ENCODE measurements at places on chromosomes 3 and 15.

- DNase-seq: no peak
Measured at GRCh38 chr3:176968631-176969030, 228.7 kb downstream of the TBL1XR1 start.

- no peak for DNase-seq
Measured at GRCh38 chr3:187719628-187720336, 17.4 kb upstream of the RTP2 start.

- DNase-seq: no peak
Measured at GRCh38 chr3:13075318-13075717, 2.1 kb upstream of the IQSEC1 start.

GRCh38 chr15:70708839-70709238 lies 54.5 kb downstream of the UACA start:
- DNase-seq: no peak

GRCh38 chr3:152738656-152739055 lies 96.3 kb upstream of the P2RY1 start:
- no peak for DNase-seq

DNA sequence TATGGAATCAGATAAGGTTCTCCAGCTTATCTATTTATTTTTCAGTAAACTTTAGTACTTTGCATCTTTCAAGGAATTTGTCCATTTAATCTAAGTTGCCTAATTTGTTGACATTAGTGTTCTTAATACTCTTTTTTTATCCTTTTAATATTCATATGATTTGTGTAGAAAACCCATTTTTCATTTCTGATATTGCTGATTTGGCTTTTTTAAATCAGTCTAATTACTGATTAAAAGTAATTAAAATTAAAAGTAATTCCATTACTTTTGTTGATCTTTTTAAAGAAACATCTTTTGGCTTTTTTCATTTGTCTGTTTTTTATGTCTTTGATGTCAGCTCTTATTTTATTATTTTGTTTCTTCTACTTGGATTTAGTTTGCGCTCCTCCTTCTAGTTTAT lies 101.2 kb downstream of the CGGBP1 start:
- DNase-seq: no peak

DNA sequence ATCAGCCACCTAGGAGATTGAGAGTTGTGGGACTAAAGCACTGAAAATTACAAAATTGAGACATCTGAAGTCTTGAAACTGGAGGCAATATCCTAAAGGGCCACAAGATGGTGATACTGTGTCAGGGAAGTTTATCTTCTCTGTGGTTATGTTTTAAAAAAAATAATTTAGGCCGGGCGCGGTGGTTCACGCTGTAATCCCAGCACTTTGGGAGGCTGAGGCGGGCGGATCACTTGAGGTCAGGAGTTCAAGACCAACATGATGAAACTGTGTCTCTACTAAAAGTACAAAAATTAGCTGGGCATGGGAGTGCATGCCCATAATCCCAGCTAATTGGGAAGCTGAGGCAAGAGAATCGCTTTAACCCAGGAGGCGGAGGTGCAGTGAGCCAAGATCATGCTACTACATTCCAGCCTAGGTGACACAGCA lies 17.9 kb upstream of the NIT2 start:
- DNase-seq: peak; percentile 64

DNA sequence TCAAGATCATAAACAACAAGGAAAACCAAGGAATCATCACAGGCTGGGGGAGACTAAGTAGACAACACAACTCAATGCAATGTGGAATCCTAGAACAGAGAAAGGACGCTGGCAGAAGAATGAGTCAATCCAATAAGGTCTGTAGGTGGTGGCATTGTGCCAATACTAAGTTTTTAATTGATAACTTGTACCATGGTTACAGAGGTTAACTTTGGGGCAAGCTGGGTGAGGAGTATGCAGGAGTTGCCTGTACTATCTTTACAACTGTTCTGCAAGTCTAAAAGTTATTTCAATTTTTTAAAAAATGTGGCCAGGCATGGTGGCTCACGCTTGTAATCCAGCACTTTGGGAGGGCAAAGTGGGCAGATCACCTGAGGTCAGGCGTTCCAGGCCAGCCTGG lies 46.2 kb downstream of the RORA start:
- no peak for DNase-seq

- DNase-seq: peak; percentile 80
Measured at GRCh38 chr15:94263341-94264273, 32.2 kb downstream of the MCTP2 start.

GRCh38 chr3:149593418-149594160 lies 64.2 kb downstream of the WWTR1 start:
- no peak for DNase-seq

- peak; percentile 56 for DNase-seq
Measured at GRCh38 chr3:159938714-159939113, 49.9 kb upstream of the IL12A start.

- DNase-seq: no peak
Measured at GRCh38 chr3:8637348-8637747, 7.2 kb downstream of the SSUH2 start.

DNA sequence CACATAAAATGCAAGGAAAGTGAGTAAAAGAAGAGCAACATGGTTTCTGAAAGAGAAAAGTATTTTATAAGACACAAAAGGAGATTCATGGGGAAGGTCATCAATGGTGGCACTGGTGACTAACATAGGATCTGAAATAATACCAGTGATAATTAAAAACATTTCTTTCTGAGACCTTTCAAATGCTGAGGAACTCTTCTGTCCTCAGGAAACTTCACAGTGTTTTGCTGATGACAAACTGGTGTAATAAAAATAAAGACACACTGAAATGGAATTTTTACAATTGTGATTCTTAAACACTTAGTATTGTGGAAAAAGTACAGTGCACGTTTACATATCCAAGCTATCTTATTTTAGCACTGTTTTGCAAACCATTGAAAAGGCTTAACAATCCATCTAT lies 80.4 kb upstream of the ZBTB20 start:
- no peak for DNase-seq

- peak; percentile 24 for DNase-seq
Measured at GRCh38 chr3:43001094-43001553, 22.0 kb downstream of the GASK1A start.

GRCh38 chr3:183541235-183541655 lies 14.3 kb downstream of the KLHL6 start:
- DNase-seq: no peak

- no peak for DNase-seq
Measured at GRCh38 chr15:60701261-60702019, 222.5 kb upstream of the ICE2 start.

DNA sequence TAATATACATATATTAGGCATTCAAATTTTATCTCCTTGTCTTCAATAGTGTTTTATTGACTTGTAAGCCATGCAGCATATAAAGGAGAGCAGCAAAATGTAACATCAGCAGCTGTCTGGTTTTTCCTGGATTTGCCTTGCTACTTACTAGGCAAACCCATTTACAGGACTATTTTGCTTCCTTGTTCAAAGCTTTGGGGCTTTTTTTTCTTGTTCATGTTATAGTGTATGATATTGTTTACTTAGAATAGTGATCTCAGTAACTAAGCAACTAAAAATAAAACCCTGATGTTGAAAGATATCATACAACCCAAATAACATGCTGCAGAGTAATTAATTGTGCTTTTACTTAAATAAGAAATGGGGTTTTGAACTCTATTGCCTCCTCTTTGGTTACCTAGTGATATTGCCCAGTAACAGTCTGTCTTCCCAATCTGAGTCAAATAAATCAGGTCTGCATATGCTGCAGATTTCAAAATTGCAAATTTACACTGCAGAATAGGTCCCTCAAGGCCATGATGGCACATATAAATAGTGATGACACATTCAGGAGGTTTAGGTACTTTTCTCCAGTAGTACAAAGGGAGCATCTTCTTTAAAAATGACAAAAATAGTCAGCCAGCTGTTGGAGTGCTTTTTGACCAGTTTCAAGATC lies 578.1 kb upstream of the NECTIN3 start:
- no peak for DNase-seq

DNA sequence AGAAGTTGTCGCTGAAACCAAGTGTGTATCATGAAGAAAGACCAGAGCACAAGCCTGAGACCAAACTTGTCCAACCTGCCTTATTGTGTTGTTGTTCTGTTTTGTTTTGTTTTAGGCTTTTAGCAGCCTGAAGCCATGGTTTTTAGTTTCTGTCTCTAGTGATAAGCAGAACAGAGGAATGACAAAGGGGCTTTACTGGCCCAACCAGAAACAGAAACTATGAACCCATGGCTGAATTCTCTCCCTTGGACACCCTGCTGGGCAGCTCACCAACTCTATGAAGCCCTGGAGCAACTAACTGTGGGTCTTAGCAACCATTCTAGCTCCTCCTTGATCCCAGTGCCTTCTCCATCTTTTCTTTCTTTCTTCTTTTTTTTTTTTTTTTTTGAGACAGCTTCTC lies 30.3 kb downstream of the HCLS1 start:
- peak; percentile 15 for DNase-seq

GRCh38 chr3:192642651-192643050 lies 84.7 kb downstream of the FGF12 start:
- no peak for DNase-seq

GRCh38 chr15:81346611-81347010 lies 22.7 kb upstream of the STARD5 start:
- no peak for DNase-seq
